HL-60 (cell line): ENCODE measurements at places on chromosomes 12 and 14.

DNA sequence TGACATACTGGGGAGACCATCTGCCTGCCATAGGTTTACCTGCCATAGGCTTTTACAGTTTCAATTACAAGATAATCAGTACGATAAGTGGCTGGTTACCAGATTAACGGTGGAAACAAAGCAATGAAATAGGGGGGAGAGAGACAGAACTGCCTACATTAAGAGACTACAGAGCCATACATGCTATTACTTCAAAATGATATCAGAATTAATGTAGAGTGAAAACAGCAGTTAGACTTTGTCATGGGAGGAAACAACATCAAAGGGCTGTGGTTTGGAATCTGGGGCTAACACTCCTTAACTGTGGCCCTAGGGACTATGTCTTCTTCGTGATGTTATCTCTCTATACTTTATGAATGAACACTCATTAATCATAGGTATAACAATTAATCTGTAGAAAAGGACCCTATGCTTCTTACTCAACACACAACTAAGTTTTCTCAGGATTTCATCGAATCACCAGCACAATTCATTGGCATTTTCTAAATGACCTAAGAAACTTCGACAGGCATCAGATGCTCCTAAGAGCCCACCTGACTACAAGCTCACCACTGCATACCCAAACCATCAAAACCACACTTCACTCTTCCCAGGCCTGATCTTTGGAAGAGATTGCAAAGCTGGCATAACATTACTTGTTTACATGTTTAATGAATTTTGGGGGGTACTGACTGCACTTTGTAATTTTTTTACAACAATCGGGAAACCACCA is 475.6 kb upstream of the SOX5 start:
- DNase-seq = no peak

DNA sequence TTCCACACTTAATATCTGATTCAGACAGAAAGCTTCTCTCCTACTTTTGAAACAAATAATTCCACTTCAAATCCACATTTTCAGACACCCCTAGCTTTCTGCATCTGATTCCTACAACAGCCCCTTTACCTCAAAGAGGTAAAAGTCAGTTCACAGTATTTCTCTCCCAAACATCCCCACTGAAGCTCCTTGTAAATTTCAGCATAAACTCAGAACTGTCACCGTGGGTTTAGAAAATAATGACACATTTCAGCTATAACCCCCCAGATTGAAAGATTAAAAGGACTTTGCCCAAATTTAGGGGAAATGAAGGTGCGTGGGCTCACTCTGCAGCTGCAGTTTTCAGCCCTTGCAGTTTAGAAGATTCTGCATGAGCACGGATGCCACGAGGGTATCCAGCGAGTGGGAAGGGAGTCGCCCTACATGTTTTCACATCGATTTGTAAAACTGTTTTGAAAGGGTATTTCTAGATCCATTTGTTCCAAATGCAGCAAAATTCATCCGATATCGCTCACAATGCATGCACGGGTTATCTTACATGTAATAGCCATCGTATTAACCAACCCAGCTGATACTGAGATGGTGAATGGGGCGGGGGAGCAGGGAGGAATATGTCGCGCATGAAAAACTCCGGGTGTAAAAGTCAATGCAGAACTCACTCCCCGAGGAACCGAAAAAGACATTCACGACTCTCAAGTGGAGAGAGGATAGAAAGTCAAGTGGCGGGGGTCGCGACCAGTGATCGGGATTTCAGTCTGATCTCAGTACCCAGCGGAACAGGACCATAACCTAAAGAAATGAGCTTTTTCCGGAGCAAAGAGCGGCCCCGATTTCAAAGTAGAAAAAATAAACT is 5.0 kb upstream of the CCND2 start:
- DNase-seq = no peak

GRCh38 chr14:39447175-39447661 is 15.0 kb upstream of the FBXO33 start:
- DNase-seq = no peak

- DNase-seq = no peak
Measured at GRCh38 chr14:89186856-89187376, 230.1 kb downstream of the FOXN3 start.

GRCh38 chr12:93862424-93862823 is 185.2 kb downstream of the CRADD start:
- DNase-seq = no peak

- DNase-seq = no peak
Measured at GRCh38 chr12:19739195-19739776, 300.0 kb downstream of the AEBP2 start.

- no peak for DNase-seq
Measured at GRCh38 chr12:131827961-131828534, at the start of gene MMP17. TSS of gene MMP17 (plus strand) at chr12:131828393. CDS start at chr12:131828495, 102 bp downstream.
